ENCODE measurements at places on chromosomes 6 and 20.

DNA sequence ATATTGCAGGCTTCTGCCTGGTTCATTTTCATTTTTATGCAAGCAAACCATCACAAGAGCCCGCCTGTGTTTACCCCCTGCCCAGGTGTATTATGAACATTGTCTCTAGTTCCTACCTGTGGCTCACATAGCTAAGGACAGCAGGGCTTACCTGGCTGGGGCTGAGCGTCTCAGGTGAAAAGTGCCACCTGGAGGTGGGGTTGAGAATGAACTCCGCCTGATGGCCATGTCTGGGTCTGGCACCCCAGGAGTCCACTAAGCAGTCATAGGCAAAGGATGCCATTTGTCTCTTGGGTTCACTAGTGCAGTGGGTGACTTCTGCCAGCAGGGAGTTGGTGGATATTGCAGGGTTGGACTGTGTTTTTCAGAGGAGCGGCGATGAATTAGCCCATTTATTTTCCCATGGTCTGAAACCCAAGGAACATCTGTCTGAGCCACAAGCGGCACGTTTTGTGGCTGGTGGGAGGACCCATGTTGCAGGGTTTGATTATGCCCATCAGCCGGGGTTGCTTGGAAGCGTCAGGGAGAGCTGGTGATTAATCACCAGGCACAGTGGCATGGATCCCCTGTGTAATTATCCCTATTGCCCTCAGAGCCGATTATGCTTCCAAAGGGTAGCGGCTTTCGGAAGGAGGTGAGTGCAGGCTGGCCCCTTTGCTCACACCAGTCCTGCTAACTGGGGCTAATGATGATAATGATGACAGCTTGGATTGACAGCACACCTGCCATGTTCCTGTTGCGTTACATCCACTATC is 92.1 kb downstream of the CDH26 start:
- peak; percentile 61 for DNase-seq

DNA sequence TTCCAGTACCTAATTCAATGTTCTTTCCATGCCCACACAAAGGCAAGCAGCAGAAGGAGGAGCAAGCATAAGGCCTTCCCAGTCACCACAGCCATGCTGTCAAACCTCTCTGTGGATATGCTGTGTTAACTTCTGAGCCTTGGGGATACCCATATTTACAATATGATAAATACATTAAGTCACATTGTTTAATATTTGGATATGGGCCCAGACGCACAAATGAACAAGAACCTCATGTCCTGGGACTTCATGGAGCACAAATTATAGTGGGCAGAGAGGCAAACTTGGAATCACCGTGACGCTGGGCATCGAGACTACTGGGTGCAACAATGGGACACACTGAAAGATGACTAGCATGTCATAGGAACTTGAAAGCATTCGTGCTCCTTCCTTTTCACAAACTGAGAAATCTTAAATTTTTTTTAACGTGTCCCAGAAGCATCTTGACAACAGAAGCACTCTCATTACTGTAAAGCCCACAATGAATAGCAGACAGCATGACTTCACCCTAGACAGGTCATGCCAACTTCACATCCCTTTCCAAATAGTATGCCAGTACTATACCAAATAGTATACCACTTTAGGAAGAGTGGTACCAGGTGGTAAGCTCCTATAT is 16.0 kb downstream of the SOD2 start:
- no peak for DNase-seq

- no peak for DNase-seq
Measured at GRCh38 chr6:149763866-149764265, 14.3 kb downstream of the PCMT1 start.

- DNase-seq = no peak
Measured at GRCh38 chr20:20549704-20550103, 162.7 kb downstream of the RALGAPA2 start.

GRCh38 chr20:41734506-41734945 is 116.3 kb upstream of the CHD6 start:
- peak; percentile 20 for DNase-seq

- DNase-seq = no peak
Measured at GRCh38 chr6:67224989-67225388, 1410.1 kb upstream of the ADGRB3 start.

DNA sequence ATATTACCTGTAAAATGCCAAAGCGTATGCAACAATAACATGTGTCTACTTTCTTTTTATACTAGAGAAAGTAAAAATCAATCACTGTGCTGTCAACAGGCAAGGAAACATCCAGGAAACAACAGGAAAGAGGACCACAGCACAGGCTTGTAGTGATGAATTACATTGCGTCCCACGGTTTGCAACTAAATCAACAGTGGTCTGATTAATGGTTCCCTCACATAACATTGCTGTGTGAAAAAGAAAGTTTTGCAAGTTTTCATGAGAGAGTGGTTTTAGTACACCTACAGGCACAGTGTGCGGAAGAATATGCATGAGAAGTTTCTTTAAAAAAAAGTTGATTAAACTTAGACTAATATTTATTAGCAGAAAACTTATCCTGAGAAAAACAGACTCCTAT is 329.5 kb upstream of the HSF2 start:
- no peak for DNase-seq

- DNase-seq = no peak
Measured at GRCh38 chr20:21706261-21707195, 1.1 kb downstream of the PAX1 start.

DNA sequence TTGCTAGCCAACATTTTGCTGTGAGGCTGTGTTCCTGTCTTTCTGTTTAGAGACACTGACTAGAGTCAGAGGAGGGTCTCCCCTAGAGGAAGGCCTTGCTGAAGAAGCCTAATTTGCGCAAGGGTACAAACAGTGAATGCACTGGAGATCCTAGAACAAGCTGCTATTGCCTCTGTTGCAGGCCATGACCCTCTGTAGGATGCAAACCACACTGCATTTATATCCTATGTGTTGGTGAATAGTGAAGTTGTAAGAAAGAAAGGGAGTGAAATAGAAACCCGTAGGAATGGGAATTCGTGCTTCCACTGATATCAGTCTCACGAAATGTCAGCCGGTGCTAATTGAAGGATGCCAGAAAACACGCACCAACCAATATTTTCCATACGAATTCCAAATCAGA is 88.2 kb downstream of the GJA1 start:
- no peak for DNase-seq

DNA sequence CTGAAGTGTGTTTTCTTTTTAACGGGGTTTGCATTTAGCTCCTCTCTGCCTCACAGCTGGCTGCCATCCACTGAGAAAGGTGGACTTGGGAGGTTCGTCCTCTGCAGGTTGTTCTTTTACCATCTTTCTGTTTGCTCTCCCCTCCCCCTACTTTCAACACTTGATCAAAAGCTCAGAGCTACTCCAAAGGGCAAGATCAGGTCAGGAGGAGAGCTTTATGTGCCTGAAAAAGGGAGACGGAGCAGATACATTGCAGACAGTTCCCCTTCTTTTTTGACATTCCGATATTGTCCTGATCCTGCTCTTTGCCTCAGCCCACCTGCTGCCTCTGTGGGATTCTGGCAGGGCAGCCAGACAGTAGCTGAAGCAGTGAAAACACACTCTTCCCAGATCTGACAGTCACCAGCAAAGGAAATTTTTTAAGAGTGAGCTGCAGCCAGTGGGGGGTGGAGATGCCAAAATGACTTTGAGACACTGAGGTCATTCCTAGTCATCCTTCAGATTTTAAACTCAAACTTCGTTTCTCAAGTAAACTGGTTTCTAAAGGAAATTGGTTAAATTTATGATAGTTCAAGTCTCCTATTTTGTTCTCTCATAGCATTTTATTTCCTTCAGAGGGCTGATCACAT is 26.5 kb downstream of the SMLR1 start:
- DNase-seq = no peak

GRCh38 chr20:36330091-36330490 is 24.0 kb downstream of the DLGAP4 start:
- DNase-seq = no peak

Data from D721Med (cell line).